ENCODE measurements at places on chromosomes 5 and 9.

DNA sequence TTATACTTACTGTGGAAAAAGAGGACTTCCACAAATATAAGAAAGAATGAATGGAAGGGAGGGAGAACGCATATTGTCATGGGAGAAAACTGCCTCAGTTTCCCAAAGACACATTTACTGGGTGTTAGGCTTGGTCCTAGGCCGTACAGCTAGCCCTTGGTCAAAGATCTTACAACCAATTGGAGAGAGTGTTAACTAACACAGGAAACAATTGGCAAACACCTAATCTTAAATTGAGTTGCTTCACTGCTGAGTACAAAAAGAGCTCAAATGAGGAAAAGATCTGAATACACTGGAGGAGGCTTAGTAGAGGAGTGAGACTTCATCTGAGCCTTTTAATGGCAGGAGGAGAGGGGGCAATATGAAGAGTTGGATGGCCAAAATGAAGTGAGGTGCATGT lies 161.7 kb downstream of the GLIS3 start:
- no peak for DNase-seq

- no peak for DNase-seq
These were observed 4.4 kb upstream of the NFIB start for GRCh38 chr9:14318361-14318760.

- DNase-seq: no peak
These were observed 77.2 kb downstream of the ADAMTS16 start for GRCh38 chr5:5217371-5217770.

DNA sequence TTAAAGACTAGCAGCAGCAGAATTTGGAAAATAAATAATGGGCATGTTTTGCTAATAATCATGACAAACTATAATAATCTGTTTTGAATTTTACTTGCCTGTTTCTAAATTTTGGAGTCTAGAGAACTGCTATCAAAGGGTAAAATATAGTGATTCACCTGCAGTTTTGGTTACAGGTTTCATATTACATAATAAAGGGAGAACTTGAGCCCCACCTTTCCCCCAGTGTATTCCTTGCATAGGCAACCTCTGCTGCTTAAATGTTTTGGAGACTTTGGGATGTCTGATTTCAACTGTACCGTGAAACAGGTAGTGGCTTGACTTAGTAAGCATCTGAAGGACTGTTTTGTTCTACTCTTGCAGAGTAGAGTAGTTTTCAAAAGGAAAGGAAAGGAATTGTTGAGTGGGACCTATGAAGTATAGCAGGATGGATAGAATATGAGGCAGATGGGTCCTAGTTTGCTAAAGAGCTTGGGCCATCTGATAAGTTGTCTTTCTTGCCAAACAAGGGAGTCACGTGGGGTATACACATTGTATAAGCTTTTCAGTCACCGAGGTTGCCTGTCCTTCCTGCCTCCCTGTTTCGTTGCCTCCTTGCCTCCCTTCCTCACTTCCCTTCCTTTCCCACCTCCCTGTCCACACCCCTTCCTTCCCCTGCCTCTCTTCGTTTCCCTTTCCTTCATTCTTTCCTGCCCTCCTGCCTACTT lies 19.1 kb downstream of the CREBRF start:
- DNase-seq: no peak

- DNase-seq: no peak
These were observed 292.6 kb upstream of the DAB2 start for GRCh38 chr5:39717176-39717897.

GRCh38 chr5:175517824-175518450 lies 39.6 kb downstream of the SFXN1 start:
- no peak for DNase-seq

DNA sequence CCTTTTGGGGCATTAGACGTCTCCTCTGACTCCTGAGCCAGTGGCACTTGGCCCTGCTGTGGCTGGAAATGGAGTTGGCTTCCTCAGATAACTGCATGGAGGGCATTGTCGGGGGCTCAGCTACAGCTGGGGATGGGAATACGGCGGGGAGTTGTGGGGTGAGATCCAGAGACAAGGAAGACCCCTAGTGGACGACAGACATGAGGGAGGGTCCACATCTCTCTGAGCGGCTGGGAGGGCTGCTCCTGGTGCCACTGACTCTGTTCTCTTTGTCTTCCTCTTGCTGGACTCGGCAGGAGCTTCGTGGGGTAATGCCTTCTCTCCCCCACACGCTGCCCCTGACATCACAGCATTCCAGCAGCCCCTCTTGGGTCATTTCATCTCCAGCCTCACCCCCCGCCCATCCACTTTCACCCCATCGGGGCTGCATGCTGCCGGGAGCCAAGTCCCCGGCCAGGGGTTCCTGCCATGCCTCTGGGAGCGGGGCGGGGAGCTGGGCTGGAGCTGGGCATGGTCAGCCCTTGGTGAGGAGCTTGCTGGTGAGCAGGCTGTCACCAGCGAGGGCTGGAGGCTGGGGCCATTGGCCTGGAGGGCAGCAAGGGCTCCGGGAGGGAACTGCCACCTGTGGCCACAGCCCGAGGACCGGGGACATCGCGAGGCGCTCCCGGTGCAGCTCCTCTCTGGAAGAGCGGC lies 172.3 kb downstream of the CACNA1B start:
- DNase-seq: no peak

GRCh38 chr9:107761307-107761706 lies 271.7 kb upstream of the KLF4 start:
- no peak for DNase-seq

GRCh38 chr9:109922617-109923470 lies 142.8 kb downstream of the PALM2AKAP2 start:
- no peak for DNase-seq

DNA sequence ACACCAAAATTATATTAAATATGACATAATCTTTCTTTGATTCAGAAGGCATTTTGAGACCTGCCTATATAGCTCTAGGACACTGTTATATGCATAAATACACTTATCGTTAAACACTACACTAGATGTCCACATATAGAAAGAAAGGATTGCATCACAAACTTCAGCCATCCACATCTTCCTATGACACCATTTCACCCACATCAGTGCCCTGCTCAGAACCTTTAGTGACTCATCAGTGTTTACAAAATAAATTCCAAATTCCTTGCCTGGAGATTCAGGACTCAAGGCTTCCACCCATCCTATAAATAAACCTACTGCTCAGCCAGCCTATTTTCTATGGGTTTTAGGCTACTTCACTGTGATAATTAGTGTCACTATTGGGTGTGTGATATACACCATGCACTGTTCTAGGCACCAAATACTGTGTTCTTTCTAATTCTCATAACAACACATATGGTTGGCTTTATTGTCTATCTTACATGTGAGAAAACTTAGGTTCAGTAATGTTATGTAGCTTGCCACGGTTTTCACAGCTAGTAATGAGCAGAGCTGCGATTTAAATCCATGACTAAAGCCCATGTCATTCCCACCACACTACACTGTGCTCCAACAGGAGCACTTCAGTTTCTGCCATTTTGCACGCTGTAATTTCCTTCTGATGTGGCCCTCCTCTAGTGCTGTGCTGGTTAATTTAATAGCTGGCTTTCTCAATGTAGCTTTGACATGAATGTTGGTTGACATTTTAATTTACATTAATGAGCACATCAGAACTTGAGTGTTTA lies 103.3 kb downstream of the SREK1 start:
- DNase-seq: no peak

GRCh38 chr9:123044586-123044985 lies 11.1 kb downstream of the GPR21 start:
- DNase-seq: no peak

Measured in CMK (cell line).